ENCODE measurements at places on chromosomes 1 and 21.

DNA sequence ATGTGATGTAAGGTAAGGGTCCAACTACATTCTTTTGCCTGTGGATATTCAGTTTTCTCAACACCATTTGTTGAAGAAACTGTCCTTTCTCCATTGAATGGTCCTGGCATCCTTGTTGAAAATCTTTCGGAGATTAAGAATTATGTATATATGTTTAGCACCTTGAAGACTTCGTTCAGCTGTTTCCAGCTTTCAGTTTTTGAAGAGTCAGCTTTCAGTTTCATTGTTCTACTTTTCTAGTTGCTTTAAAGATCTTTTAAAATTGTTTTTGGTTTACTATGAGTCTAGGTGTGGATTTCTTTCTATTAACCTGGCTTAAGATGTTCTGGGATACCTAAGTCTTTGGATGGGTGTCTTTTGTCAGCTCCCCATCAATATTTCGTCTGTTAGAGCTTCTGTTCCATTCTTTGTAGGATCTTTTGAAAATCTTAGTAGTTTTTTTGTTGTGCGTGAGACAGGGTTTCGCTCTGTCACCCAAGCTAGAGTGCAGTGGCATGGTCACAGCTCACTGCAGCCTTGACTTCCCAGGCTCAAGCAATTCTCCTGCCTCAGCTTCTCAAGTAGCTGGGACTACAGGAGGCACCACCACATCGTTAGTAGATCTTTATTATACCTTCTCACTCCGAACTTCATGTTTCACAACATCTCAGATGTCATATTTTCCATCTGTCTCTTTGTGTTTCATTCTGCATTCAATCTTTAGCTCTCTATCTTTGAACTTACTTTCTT lies 353.5 kb upstream of the B3GALT2 start:
- no peak for DNase-seq

DNA sequence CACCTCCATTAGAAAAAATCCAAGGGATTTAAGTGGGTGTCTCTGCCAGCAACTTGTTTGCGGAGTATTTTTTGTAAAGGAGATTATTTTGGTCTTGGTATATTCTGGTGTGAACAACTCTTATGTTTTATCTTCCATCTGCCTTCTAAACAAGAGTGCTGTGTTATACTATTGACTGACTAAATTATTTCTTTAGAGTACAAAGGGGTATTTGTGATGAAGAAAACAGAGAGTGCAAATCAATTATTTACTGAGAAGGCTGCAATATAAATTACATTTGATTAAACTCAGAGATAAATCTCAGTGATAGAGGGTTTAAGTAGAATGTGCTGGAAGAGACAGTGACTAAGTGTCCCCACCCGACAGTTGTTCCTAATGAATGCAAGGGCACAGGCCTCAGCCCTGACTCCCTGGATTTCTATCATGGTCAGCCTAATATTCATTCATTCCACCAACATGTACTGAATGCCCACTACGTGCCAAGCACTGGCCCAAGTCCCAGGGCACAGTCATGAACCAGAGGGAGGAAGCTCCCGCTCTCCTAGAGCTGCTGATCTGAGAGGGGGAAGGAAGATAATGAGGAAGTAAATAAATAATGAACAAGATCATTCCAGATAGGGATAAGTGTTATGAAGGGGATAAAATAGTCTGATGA lies 196.9 kb upstream of the C8B start:
- DNase-seq = no peak

GRCh38 chr1:187654635-187655034 lies 825.9 kb downstream of the PLA2G4A start:
- DNase-seq = no peak

DNA sequence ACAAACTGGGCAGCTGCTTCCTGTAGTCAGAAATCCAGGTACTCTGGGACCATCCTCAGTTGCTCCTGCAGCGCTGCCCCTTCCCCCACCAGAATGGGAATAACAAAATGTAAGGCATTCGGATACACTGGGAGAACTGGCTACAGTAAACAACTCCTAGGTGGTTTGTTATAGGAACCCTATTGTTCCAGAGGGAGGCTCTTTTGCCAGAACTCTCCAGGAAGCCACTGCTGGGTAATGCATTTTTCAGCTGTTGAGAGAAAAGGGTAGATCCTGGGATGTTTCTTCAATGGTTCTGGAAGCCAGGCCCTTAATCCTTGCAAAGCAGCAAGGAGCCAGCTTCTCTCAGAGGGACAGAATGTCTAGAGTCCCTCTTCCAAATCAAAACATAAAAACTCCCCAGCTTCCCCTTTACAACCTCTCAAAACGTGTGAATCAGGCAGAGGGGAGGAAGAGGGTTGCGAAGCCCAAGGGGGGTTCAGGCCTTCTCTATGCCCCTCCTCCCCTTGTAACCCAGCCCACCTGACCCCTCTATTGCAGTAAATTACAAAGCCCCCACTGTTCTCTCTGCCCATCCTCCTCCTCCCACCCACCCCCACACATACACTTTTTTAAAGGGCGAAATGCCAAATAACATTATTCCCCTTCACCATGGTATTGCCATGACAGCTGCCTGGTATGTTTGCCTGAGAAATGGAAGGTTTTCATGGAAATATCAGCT lies 29.1 kb downstream of the PLPP3 start:
- no peak for DNase-seq

GRCh38 chr1:33743221-33743998 lies 120.5 kb upstream of the HMGB4 start:
- DNase-seq = no peak

- DNase-seq = peak; percentile 29
Observed at GRCh38 chr1:150973836-150974579, 627 bp downstream of the CERS2 start.

GRCh38 chr1:219837274-219837993 lies 90.9 kb downstream of the SLC30A10 start:
- DNase-seq = no peak

GRCh38 chr1:245177071-245177900 lies 22.5 kb downstream of the KIF26B start:
- no peak for DNase-seq
